WTC11 (cell line): ENCODE measurements at places on chromosomes 16 and 17.

DNA sequence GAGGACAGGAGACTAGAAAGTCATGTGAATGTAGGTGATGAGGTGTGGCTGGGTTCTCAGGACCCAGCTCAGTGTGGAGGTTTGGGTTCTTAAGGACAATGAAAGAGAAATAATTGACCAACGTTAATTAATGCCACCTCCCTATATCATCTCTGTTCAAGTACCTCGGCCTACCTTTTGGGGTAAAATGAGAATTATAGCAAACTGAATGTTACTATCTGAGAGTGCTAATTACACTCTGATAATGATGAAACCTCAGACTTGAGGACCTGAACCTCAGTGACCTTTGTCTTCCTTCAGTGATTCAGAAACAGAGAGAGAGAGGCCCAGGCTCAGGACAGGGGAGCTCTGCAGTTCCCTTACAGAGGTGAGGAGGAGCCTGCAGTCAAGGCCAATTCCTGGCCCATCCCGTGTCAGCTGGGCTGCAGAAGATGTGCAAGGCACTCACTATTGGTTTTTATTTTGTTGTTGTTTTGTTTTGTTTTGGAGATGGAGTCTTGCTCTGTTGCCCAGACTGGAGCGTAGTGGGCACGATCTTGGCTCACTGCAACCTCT, 57.3 kb downstream of the SALL1 start:
- H3K27me3 ChIP-seq, result peaks cover 16% of the 10 kb centered on the region
- H3K36me3 ChIP-seq, result no peaks in the 10 kb centered on the region
- no peak overlapping the region for H3K4me3 ChIP-seq
- no peak for DNase-seq
- peaks cover 16% of the 10 kb centered on the region for H3K4me1 ChIP-seq
- H3K27ac ChIP-seq, result no peak overlapping the region

- peaks cover 3% of the 10 kb centered on the region; the same call in 1 of the 2 replicates for H3K4me1 ChIP-seq
- H3K27me3 ChIP-seq, result no peaks in the 10 kb centered on the region
- H3K4me3 ChIP-seq, result no peak overlapping the region
- H3K36me3 ChIP-seq, result peaks cover 4% of the 10 kb centered on the region; the same call in 1 of the 2 replicates
These were observed 25.2 kb upstream of the CAPN15 start for GRCh38 chr16:502179-502943.

DNA sequence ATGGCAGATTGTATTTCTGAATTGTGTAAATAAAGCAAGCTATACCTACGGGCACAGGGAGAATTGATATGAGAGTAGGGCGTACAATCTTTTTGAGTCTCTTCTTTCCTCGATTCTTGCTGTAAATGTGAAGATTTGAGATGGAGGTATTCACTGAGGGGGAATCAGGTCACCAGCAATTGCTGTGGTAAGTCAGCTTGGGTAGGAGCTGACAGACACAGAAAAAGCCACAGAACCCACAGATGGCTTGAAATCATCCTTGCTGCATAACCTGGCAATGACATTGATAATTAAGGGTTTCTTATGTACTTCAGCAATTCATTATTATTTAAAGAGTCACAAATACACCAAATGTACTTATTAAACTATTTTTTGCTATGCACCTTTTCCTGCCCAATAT, 164.2 kb downstream of the CNTNAP4 start:
- H3K27ac ChIP-seq, result no peak overlapping the region
- no peaks in the 10 kb centered on the region for H3K4me1 ChIP-seq
- no peak for DNase-seq
- H3K4me3 ChIP-seq, result no peak overlapping the region

GRCh38 chr17:15469260-15469659, 1.8 kb upstream of the CDRT4 start:
- no peaks in the 10 kb centered on the region for H3K27me3 ChIP-seq
- no peak for DNase-seq
- H3K27ac ChIP-seq, result no peak overlapping the region
- no peak overlapping the region for H3K4me3 ChIP-seq
- peaks cover 10% of the 10 kb centered on the region for H3K4me1 ChIP-seq
- H3K36me3 ChIP-seq, result peaks cover 6% of the 10 kb centered on the region; the same call in 1 of the 2 replicates

DNA sequence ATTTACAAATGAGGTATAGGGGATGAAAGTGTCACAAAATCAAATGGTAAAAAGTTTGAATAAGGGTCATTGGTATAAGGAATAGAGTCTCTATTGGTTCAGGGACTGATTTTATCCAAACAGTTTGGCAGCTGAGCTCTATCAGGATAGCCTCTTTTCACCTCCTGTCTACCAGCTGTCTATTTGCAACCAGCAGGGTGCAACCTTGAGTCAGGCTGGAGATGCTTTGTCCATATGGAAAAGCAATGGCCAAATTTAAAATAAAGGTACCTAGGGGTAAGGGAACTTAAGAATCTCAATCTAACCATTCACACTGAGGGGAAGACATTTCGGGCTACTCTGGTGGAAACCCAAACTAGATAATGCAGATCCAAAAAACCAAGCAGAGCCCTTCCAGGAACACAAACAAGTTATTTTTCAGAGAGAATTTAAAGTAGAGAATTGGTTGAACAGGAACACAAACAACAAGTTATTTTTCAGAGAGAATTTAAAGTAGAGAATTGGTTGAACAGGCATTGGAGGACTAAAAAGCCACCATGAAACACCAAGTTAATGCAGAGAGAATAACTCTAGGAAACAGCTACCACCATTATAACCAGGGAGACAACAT, 12.6 kb upstream of the CA10 start:
- peak; percentile 20 for DNase-seq
- no peaks in the 10 kb centered on the region for H3K4me1 ChIP-seq
- no peak overlapping the region for H3K4me3 ChIP-seq
- H3K27ac ChIP-seq, result no peak overlapping the region
- H3K36me3 ChIP-seq, result peaks cover 29% of the 10 kb centered on the region

DNA sequence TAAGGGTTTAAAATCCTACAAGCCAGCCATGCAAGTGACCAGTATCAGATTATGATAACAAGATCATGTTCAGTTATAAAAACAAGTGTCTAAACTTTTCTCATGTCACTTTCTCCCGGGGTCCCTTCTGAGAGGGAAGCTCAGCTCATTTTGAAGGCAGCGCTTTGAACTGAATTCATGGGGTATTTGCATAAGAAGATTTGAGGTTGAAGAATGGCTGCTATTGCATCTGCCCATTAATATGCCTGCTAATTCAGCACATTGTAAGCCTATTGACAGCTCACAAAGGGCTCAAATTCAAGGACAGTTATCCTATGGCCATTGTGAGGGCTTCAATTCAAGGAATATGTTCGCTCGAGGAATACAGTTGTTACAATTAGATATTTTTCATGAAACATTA, 290.2 kb upstream of the IRX3 start:
- H3K27me3 ChIP-seq, result peaks cover 14% of the 10 kb centered on the region
- DNase-seq, result no peak
- peaks cover 24% of the 10 kb centered on the region for H3K4me1 ChIP-seq
- H3K4me3 ChIP-seq, result no peak overlapping the region

DNA sequence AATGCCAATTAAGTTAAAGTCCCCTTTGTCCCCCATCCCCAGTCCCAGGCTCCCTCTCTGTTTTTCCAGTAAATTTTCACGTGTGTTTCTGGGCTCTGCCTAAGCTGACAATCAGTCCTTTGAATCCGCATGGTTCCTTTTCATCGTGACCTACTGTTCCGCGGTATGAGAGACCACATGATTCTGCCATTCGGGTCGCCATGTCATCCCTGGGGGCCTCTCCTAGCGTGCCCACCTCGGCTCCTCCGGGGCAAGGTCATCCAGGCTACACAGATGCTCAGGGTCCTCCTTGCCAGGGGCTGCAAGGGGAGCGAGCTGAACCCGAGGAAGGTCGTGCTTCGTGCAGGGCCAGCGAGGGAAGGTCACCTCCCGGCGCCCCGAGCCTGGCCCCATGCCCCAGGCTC, 157.6 kb downstream of the RAB11FIP4 start:
- peaks cover 7% of the 10 kb centered on the region for H3K4me1 ChIP-seq
- peak overlapping the region; percentile 88 for H3K4me3 ChIP-seq
- H3K27me3 ChIP-seq, result peaks cover 12% of the 10 kb centered on the region
